NCI-H187 (cell line): ENCODE measurements at places on chromosomes 5 and 9.

- DNase-seq = peak; percentile 47
These were observed 224.9 kb downstream of the EBF1 start for GRCh38 chr5:158874792-158875191.

DNA sequence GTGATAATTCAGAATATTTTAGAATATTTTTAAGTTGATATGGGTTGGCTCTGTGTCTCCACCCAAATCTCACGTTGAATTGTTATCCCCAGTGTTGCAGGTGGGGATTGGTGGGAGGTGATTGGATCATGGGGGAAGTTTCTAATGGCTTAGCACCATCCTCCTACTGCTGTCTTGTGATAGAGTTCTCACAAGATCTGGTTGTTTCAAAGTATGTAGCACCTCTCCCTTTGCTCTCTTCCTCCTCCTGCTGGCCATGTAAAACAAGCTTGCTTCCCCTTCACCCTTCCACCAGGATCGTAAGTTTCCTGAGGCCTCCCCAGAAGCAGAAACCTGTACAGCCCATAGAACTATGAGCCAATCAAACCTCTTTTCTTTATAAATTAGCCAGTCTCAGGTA lies 214.6 kb upstream of the C9orf72 start:
- no peak for DNase-seq

- DNase-seq = no peak
These were observed 109.7 kb upstream of the PCA3 start for GRCh38 chr9:76654575-76654974.

- DNase-seq = no peak
These were observed 79.7 kb upstream of the ZNF366 start for GRCh38 chr5:72586788-72587530.

GRCh38 chr5:157719245-157719644 lies 12.0 kb upstream of the THG1L start:
- no peak for DNase-seq

DNA sequence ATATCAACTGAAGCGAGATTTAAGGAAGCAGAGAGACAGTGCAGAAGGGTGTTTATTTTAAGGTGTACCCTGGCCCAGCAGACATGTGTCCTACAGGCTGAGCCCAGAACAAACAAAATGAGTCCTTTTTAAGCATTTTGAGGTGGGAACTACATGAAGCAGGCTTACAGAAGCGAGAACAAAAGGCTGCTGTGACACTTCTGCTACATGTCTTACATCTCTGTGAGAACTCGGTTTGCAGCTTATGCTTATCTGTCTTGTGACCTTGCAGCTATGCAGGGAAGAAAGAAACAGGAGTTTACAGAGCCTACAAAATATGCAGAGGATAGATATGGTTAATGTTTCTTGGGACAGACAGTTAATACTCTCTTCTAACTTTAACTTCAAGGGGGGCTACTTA lies 295.9 kb downstream of the CEMIP2 start:
- DNase-seq = no peak

DNA sequence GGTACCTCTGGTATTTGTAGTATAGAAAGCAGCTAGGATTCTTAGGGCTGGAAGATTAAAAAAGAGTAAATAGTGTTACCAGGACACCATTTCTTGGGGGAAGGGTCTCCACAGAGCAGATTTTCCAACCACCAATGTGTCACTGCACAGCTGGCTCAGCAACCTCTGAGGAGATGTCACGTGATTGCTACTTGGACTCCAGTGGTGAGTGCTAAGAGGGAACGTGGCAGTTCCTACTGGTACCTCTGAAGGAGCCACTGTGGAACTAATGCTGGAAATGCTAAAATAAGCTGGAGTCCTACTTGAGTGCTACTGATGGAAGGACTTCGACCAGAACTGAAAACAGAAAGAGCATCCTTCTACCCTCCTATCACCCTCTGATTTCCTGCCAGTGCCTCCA lies 36.1 kb upstream of the SPDL1 start:
- DNase-seq = no peak
